ENCODE measurements at places on chromosomes 16 and 17. TPM values are rescaled to one million over a fixed set of nuclear protein-coding genes. Genes with fewer than 3 reads are reported as not detected.

DNA sequence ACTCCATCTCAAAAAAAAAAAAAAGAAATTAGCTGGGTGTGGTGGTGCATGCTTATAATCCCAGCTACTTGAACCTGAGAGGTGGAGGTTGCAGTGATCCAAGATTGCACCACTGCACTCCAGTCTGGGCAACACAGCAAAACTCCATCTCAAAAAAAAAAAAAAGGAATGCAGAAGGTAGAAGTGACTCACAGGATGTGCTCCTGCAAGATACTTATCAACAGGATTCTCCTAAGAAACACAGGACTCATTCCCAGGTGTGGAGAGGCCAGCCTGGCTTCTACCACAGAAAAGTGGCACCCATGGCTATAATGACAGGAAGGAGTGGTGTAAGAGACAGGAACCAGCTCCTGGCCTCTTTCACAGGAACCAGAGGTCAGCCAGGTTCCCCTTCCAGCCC, 13.8 kb downstream of the ELMO3 start:
- no peaks in the 10 kb centered on the region for H3K36me3 ChIP-seq
- H3K27ac ChIP-seq: peak overlapping the region; percentile 67
- peaks cover 25% of the 10 kb centered on the region for H3K4me1 ChIP-seq
- peak overlapping the region; percentile 8 for H3K4me3 ChIP-seq
- H3K27me3 ChIP-seq: no peaks in the 10 kb centered on the region

DNA sequence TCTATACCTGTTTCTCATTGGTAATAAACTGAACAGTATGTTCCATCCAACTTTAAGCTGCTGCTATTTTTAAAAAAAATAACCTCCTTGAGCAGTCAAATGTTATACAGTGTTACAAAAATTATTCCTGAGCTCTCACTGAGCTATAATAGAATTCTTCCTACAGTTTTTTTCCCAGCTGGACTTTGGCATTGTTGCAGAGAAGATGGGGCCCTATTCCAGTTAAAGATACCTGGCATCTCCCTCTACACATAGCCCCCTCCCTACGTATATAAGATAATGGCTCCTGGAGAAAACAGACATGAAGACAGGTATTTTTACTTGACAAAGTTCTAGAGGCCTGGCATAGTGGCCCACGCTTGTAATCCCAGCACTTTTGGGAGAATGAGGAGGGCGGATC, 1.6 kb upstream of the COX6A2 start:
- H3K27ac ChIP-seq: no peak overlapping the region
- peaks cover 4% of the 10 kb centered on the region for H3K4me1 ChIP-seq
- H3K36me3 ChIP-seq: no peaks in the 10 kb centered on the region
- peaks cover 3% of the 10 kb centered on the region for H3K27me3 ChIP-seq
- no peak for DNase-seq

DNA sequence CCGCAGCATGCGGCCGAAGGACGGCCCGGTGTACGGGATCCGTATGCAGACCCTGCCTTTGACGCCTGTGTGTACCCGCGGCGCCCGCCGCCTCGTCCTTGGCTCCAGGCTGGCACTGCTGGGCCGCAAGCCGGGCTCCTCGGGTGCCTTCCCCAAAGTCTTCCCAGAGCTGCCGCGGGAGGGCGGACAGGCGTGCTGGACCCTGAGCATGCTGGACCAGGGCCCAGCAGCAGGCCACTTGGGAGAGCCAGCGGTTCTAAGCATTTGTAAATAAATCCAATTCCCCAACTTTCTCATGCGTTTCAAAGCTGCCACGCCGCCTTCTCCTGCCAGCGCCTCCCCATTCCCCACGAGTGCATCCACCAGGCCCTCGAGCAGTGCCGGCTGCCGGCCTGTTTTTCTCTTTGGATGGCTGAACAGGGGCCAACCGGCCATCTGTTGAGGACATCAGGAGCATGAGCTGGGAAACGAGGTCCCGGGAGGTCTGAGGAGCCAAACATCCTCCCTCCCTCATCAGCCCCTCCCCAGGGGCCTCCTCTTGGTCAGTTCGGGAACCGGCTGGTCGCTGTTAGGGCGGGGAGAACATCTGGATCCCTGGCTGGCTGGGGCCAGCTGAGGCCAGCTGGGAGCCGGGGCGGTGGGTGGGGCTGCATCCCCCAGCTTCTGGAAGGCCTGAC, 20.5 kb upstream of the PABPN1L start:
- no peak overlapping the region for H3K27ac ChIP-seq
- peaks cover 4% of the 10 kb centered on the region for H3K4me1 ChIP-seq
- no peak for DNase-seq
- H3K27me3 ChIP-seq: peaks cover 25% of the 10 kb centered on the region

GRCh38 chr16:5837007-5837670, 739.5 kb upstream of the EEF2KMT start:
- H3K27ac ChIP-seq: no peak overlapping the region
- DNase-seq: no peak
- no peak overlapping the region for H3K4me3 ChIP-seq
- no peaks in the 10 kb centered on the region for H3K36me3 ChIP-seq

DNA sequence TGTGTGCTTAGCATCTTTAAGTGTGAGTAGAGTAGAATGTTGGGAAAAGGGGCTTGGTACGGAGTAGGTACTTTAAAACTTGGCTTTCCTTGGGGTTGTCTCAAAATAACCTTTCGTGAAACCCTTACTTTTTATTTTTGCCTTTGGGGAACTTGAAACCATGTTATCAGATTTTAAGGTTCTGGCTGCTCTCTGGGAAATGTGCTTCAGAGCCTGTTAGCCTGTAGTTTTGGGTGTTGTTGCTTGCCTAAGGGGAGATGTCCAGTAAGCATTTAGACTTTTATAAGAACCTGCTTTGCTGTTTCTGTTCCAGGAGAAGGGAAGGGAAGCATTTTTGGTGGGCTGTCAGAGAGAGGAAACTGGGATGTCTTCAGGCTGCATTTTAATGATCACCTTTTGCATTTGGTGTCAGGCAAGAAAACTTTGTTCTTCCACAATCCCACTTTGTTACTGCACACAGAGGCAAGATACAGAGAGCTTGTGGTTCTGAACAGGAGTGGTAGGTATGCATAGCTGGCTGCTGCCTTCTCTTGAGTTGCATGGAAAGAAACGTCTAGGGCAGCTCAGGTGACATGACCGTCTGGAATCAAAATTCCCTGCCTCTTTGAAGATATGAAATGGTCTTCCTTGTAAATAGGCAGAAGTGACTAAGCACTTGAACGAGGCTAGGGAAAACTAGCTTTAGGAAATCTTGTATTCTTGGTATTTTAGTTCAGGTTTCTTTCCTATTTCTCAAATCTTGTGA, 1.7 kb downstream of the RABEP1 start:
- no peaks in the 10 kb centered on the region for H3K36me3 ChIP-seq
- no peaks in the 10 kb centered on the region for H3K27me3 ChIP-seq
- H3K4me3 ChIP-seq: peak overlapping the region; percentile 81
- DNase-seq: no peak
- H3K27ac ChIP-seq: peak overlapping the region; percentile 68

TMIGD1 gene
- polyA plus RNA-seq: not detected

DNA sequence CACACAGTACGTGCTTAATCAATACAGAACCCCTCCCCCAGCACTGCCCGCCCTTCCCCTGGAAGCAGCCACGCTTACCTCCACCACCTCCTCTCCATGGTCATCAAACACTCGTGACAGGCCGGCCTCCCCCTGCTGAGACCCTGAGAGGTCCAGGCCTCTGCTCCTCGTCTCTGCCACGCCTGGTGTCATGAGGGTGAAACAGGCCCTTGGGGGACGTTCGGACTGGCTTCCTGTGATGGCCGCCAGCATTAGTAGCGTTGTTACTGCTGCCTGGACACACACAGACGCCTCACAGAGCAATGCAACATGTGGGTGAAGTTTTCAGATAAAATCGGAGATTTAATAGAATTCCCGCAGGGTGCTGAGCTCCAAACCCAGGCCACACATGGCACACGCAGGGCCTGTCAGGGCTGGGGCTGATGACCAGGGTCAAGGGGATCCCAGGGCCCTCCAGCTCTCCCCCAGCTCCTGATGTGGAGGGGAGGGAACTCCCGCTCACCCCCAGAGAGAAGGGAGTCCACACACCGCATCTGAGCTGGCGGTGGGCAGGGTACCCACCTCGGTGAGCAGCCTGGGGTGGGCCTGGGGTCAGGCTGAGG, 15.9 kb upstream of the SLC38A10 start:
- no peak overlapping the region for H3K27ac ChIP-seq
- peaks cover 18% of the 10 kb centered on the region for H3K4me1 ChIP-seq
- no peak overlapping the region for H3K4me3 ChIP-seq
- peaks cover 12% of the 10 kb centered on the region for H3K27me3 ChIP-seq
- DNase-seq: no peak

KRT40 gene
- polyA plus RNA-seq: 0.03 TPM

- H3K27me3 ChIP-seq: no peaks in the 10 kb centered on the region
- no peaks in the 10 kb centered on the region for H3K4me1 ChIP-seq
- no peak overlapping the region for H3K27ac ChIP-seq
- no peak for DNase-seq
- no peaks in the 10 kb centered on the region for H3K36me3 ChIP-seq
- H3K4me3 ChIP-seq: no peak overlapping the region
These were observed 44.7 kb upstream of the VPS4A start for GRCh38 chr16:69266334-69267063.

- H3K4me1 ChIP-seq: peaks cover 4% of the 10 kb centered on the region
- H3K27ac ChIP-seq: no peak overlapping the region
- no peaks in the 10 kb centered on the region for H3K27me3 ChIP-seq
- no peak for DNase-seq
- H3K4me3 ChIP-seq: no peak overlapping the region
- H3K36me3 ChIP-seq: no peaks in the 10 kb centered on the region
These were observed 23.0 kb upstream of the NSRP1 start for GRCh38 chr17:30093463-30094147.

ENKD1 gene
- 4.3 TPM for polyA plus RNA-seq

RHBDL1 gene
- 2.7 TPM for polyA plus RNA-seq

DNA sequence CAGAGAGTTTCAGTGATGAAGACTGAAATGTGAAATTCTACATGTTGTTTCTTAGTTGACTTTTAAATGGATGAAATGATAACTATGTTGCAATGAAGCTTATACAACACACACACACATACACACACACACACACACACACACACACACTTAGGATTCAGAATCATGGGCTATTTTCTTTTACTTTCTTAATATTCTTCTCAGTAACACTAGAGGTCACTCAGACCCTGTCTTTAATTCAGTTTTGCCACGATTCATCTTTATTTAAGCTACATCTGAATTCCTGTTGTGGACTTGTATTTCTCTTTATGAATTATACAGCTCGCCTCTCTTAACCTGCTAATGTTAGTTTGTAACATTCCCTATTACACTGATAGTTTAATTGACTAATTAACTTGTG, 109.6 kb upstream of the GOT2 start:
- no peaks in the 10 kb centered on the region for H3K4me1 ChIP-seq
- no peaks in the 10 kb centered on the region for H3K36me3 ChIP-seq
- DNase-seq: no peak
- H3K27me3 ChIP-seq: no peaks in the 10 kb centered on the region
- H3K27ac ChIP-seq: no peak overlapping the region

CHST6 gene
- 0.14 TPM for polyA plus RNA-seq

DNA sequence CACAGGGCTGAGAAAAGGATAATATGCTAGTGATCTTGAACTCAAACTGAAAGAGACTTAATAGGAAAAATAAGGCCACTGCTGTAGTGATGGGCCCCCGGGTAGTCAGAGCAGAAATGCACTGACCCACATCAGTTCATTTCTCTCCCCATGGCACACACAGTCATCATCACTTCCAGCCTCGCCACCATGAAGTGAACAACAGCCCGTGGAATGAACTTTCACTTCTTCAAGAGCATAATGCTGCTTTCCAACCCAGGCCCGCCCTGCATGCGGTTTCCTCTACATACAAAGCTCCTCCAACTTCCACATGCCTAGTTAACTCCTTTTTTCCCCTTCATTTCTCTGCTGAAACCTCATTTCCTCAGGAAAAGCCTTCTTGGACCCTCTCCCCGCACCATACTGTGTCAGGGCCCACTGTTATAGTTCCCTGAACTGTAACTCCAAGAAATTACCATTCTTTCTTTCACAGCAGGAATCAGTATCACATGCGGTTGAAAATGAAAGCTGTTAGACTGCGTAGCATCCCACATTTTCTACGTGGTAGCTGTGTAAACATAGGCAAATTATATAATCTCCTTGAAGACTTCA, 65.8 kb upstream of the SMIM36 start:
- H3K4me1 ChIP-seq: peaks cover 15% of the 10 kb centered on the region
- no peaks in the 10 kb centered on the region for H3K27me3 ChIP-seq
- H3K4me3 ChIP-seq: no peak overlapping the region
- H3K36me3 ChIP-seq: no peaks in the 10 kb centered on the region

All from keratinocyte (primary cell).